ENCODE measurements at places on chromosomes 2 and 18.

DNA sequence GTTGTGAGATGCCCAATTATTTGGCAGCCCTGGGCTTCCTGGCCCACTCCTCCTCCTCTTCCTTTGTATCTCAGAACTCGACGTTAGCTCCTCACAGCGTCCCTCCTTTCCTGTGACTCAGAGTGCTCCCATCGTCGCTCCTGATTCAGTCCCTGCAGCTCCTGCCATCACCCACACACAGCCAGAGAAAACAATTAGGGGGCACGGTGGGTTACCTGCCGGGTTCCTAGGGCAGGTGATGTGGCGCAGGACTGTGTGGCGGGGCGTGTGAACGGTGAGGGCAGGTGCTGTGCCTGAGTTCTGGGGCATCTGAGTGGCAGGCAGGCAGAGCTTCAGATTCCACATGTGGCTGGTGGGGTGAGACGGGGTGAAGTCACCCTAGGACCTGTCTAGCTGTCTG lies 42.6 kb downstream of the GLI2 start:
- no peak for DNase-seq

DNA sequence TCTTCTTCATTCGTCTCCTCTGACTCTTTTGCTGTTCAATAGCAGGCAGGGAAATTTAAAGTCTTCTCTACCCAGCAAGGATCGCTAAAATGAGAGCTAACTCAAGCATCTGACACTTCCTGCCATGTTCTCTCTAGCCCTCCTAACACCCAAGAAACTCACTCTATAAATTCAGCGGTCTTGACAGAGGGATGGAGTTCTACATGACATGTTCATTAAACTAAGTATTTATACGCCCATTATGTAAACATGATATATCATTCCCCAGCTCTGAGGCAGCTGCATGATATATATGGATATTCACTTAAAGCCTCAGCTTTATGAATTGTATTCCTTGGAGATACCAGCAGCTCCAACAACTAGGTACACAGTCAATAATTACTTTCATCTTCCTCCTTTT lies 231.0 kb downstream of the METTL4 start:
- no peak for DNase-seq

DNA sequence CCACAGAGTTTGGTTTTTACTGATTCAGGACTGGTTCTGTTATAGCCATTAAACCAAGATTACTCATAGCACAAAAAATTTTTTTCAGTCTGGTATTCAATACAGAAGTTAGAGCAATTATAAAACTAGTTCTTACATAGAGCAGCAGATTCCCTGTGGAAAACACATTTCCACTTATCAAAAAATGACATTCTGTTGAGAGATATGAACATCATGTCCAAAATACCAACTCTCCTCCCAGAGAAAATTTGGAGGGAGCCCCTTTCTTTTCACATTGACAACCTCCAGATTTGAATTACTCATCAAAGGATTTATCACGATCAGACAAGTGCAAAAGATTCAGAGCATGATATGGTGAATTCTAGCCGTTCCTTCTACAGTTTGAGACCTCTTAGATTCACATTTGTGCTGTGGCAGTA lies 126.8 kb upstream of the SERPINE2 start:
- no peak for DNase-seq

GRCh38 chr2:191643429-191643828 lies 34.5 kb upstream of the NABP1 start:
- no peak for DNase-seq

- peak; percentile 14 for DNase-seq
Observed at GRCh38 chr2:130823886-130824491, 12.7 kb upstream of the ARHGEF4 start.

DNA sequence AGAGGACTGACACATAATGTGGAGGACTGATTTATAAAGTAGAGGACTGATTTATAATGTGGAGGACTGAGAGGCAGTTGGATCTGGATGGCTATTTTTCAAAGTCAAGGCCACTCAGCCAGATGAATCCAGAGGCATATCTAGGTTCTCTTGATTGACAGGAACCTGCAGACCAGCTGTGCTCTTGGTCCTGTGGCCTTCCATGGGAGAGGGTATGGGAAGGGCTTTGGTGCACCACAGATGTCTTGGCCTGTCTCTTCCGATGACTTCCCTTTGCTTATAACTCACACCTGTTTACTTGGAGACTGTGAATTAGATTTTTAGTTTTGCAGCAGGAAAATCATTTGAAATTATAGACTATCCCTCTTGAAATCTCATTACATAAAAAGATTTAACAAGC lies 32.3 kb downstream of the AGAP1 start:
- DNase-seq, result no peak

Measured in stimulated activated CD4-positive, alpha-beta T cell treated with anti-CD3 and anti-CD28 coated beads, Interleukin-4, amount 100 ng/mL, for 48 hours (primary cell).